ENCODE measurements at places on chromosomes 3 and 15.

DNA sequence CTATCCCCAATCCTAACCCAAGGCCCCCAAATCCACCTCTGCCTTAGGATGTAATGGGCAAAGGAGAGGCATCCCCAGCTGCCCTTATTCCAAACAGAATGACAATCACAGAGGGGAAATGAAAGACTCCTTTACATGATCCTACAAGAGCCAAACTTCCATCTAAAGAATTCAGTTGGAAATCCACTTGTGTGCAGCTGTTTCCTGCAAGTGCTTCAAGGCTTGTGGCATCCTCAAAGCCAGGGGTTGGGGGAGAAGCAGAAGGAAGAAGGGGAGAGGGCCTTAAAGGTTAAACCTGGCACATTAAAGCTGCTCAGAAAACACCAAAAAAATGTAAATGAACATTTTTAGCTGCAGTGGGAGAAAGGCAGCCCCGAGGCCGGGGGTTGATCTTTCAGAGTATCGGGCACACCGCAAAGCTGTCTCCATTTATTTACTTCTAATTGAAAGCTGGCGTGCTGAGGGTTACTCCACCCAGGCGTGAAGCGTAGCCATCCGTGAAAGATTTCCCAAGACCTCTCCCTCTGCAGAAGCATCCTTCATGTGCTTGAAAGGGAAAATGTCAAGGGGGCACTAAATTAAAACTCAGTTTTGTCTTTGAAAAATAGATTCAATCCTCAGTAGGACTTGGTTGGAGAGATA lies 217.8 kb downstream of the SHQ1 start:
- peak; percentile 2 for DNase-seq

- no peak for DNase-seq
Observed at GRCh38 chr3:185708392-185708791, 116.5 kb downstream of the IGF2BP2 start.

DNA sequence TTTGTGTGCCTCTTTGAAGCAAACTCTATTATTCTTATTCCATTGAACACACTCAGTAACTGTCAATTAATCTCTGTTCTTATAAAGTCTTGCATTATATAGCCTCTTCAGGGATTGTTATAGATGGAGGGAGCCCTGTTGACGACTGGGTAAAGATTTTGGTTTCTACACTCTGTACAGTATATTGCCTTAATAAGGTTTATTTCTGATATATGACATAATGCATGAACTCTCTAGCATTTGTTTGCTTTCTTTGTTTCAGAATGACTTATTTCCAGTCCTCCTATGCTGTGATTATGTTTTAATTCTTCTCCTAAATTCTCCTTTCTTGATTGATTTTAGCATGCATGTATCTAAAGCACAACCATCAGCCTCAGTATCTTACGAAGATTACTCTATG lies 494.9 kb downstream of the DIPK2A start:
- DNase-seq, result no peak

GRCh38 chr15:57363661-57364060 lies 12.6 kb upstream of the CGNL1 start:
- DNase-seq, result no peak

- peak; percentile 8 for DNase-seq
Observed at GRCh38 chr3:37608061-37608702, 253.5 kb upstream of the CTDSPL start.

GRCh38 chr3:114484919-114485318 lies 191.1 kb downstream of the TIGIT start:
- no peak for DNase-seq

GRCh38 chr3:128195369-128195768 lies 42.1 kb downstream of the EEFSEC start:
- DNase-seq, result no peak

GRCh38 chr3:47874913-47875312 lies 72.0 kb downstream of the DHX30 start:
- DNase-seq, result no peak

DNA sequence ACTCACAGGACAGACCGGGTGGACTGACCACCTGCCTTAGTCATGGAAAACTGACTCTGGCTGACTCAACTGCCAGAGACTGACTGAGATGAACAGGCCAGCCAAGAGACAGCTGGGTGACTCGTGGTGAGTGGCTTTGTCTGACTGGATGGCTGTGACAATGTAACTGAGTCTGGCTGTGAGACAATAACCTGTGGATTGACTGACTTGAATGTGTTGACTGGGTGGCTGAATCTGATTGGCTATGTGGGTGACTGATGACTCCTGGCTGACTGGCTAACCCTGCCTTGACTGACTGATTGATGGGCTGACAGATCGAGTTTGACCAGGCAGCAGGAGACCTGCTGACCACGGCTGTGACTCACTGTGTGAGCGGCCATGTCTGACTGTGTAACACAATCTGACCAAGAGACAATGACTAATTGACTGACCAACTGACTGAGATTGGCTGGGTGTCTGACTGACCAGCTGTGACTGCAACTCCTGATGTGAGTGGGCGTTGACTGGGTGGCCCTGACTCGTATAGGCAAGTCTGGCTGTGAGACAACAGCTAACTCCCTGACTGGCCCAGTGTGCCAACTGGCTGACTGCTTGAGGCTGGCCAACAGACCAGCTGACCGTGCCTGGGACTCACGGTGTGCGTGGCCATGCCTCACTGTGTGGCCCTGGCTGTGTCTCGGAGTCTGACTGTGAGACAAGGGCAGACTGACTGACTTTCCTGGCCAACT lies 509.1 kb downstream of the SHQ1 start:
- DNase-seq, result no peak

GRCh38 chr15:39434751-39435238 lies 146.1 kb upstream of the THBS1 start:
- DNase-seq, result no peak

DNA sequence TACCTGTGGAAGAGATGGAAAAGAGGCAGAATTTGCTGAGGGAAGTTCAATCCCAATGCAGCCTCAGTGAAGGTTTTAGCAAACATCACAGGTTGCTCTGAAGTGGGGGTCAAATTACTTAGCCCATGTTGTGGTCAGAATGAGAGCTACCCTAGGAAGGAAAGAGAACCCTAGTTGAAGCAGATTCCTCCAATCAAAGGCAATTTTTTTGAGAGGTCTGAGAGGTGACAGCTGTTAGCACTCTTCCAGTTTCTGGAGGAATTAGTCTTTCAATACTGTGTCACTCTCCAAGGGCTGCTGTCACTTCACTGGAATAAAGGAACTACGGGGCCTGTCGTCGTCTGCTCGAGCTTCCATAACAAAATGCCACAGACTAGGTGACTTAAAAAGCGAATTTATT lies 584.2 kb upstream of the DPPA4 start:
- DNase-seq, result no peak

DNA sequence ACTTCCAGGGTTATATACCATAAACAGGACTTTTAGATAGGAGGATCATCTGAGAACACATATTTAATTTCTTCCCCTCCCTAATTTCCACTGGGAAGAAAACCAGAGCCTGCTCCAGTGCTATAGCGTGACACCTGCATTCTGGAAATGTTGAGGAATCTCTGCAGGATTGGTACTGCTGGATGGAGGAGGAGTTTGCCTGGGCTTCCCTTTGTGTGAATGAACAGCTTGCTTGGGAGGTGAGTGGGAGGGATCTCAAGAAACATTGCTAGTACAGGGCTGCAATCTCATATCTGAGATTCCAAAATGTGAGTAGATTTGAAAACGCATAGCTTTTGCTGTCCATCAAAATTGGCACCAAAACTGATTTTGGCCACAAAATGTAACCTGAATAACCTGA lies 295.9 kb upstream of the RGMA start:
- DNase-seq, result peak; percentile 16

DNA sequence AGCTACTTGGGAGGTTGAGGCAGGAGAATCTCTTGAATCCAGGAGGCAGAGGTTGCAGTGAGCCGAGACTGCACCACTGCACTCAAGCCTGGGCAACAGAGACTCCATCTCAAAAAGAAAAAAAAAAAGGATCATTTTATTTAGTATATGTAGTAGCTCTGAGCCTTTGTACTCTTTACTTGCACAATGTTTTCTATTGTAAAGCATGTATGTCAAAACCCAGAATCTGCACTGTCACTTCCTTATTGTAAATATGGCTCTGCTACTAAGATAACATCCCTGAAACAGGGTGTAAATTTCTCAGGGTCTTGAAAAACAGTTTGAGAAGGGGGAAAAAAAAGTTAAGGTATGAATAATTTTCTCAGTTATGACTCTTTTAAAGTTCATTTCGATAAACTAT lies 35.1 kb downstream of the SLMAP start:
- no peak for DNase-seq

DNA sequence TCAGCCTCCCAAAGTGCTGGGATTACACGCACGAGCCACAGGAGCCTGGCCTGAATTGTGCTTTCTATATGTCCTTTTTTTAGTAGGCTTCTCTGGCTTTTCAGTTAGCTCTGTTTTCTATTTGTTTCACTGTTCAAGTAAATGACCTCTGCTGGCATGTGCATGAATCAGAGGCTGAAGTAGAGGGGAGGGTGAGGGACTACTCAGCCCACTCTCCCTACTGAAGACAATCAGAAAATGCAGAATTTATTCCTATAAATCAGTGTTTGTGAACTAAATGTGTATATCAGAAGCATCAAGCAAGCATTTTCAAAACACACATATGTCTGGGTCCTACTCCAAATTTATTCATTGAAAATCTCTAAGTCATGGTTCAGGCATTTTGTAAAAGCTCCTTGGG lies 45.0 kb downstream of the ZMAT3 start:
- no peak for DNase-seq

GRCh38 chr15:88391700-88392099 lies 75.5 kb downstream of the MRPL46 start:
- DNase-seq, result no peak

- DNase-seq, result no peak
Observed at GRCh38 chr15:32802286-32802936, 84.6 kb downstream of the GREM1 start.

- DNase-seq, result no peak
Observed at GRCh38 chr3:187935623-187936156, 190.4 kb upstream of the BCL6 start.

GRCh38 chr3:118760585-118761290 lies 273.9 kb downstream of the IGSF11 start:
- no peak for DNase-seq

DNA sequence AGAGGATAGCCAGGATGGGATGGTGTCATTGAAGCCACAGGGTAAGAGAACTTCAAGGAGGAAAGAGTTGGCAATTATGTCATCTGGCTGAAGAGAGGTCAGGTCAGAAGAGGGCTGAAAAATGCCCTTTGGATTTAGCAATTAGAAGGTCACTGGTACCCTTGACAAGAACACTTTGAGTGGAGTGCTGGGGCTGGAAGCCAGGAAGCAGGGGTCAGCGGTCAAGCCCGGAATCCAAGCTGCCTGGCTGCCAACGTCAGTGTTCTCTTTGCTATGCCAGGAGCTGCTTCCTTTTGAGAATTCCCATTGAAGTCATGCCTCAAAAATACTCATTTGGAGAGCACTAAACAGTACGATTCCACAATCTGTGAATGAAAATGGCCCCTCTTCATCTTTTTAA lies 386.5 kb downstream of the SHQ1 start:
- no peak for DNase-seq

GRCh38 chr3:148266341-148266740 lies 431.4 kb upstream of the AGTR1 start:
- DNase-seq, result no peak

DNA sequence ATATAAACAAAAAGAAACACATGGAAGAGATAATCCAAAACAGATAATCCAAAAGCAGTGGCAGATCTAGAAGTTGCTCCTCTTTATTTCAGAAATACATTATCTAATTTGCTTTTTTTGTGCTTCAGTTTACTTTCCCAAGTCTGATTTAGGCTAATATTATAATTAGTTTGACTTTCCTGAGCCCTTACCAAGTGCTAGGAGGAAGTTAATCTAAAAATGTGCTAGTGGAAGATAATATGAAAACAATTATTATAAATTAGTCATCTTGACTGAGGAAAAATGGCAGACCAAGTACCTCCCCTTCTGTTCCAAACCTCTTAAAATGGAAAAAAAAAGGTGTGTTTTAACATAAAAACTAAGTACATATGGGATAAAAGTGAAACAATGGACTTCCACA lies 17.5 kb downstream of the SLC9A9 start:
- no peak for DNase-seq

- no peak for DNase-seq
Observed at GRCh38 chr15:48440084-48440483, 108.9 kb downstream of the DUT start.

DNA sequence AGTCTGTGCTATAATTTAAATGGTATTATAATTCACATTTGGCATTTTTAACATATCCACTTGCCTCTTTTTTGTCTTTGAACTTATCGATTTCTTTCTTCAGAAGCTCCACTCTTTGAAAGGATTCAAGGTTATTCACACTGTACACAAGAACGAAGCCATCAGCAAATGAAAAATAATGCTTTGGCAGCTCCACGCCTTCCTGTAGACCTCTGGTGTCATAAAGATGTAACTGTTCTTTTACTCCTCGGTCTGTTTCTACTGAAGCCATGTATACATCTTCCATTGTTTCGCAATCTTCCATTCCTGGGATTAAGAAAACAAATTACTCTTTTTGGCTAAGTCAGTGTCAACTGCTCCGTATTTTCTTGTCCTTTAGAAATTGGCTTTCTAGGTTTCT lies 16.0 kb downstream of the NKIRAS1 start:
- no peak for DNase-seq

- DNase-seq, result no peak
Observed at GRCh38 chr3:13149330-13150108, 76.3 kb upstream of the IQSEC1 start.

DNA sequence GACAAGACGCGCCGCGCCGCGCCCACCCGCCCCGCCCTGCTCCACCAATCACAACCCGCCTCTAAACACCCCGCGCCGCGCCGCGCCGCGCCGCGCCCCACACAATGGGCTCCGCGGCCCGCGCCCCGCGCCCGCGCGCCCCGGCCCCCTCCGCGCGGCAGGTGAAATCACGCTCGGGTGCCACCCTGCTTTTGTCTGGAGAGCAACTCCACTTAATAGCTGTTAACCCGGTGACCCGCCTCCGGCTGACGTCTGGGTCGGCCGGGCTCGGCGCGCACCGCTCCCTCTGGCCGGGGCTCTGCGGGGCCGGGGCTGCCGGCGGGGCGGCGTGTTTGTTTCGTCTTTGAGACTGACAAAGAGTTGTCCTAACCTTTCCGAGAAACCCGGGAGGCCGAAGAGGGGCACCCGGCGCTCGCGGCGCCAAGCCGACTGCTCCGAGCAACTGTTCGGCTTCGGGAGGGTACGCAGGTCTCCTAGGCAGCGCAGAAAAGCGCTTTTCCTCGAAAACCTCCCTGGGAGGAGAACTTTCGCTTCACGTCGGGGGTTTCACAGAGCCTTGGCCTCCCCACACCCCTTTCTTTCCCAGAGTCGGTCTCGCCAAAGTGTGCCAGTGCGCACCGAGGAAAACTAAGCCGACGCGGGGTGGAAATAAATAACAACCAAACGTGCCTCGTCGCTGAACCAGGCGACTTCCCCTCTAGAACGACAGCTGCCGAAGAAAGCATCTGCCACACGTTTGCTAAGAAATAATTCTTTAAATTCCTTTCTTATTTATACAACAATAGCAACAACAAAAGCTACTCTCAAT lies 518.4 kb downstream of the FOXP1 start:
- peak; percentile 55 for DNase-seq
